Activated CD8-positive, alpha-beta T cell treated with anti-CD3 and anti-CD28 coated beads for 36 hours (primary cell): ENCODE measurements at places on chromosomes 2 and 18. TPM values are rescaled to one million over a fixed set of nuclear protein-coding genes. Genes with fewer than 3 reads are reported as not detected.

- no peaks in the 10 kb centered on the region for H3K27me3 ChIP-seq
- H3K27ac ChIP-seq = no peak overlapping the region
- no peaks in the 10 kb centered on the region for H3K36me3 ChIP-seq
- DNase-seq = no peak
Measured at GRCh38 chr2:220117025-220117424, 489.6 kb downstream of the SLC4A3 start.

GRCh38 chr2:69177063-69177771, 164.2 kb downstream of the ANTXR1 start:
- H3K4me3 ChIP-seq = no peak overlapping the region
- H3K27me3 ChIP-seq = peaks cover 14% of the 10 kb centered on the region
- peaks cover 4% of the 10 kb centered on the region for H3K4me1 ChIP-seq
- no peak for DNase-seq
- H3K36me3 ChIP-seq = no peaks in the 10 kb centered on the region
- no peak overlapping the region for H3K27ac ChIP-seq

The LOXHD1 gene
- 0.45 TPM for total RNA-seq

- no peak overlapping the region for H3K4me3 ChIP-seq
- no peak overlapping the region for H3K27ac ChIP-seq
- no peak for DNase-seq
- no peaks in the 10 kb centered on the region for H3K36me3 ChIP-seq
Measured at GRCh38 chr18:49869354-49869753, 56.0 kb upstream of the ACAA2 start.

The FNDC4 gene
- total RNA-seq = not detected

GRCh38 chr2:177604271-177605065, 211.9 kb downstream of the AGPS start:
- H3K4me1 ChIP-seq = no peaks in the 10 kb centered on the region
- no peak overlapping the region for H3K4me3 ChIP-seq
- DNase-seq = peak; percentile 3
- no peaks in the 10 kb centered on the region for H3K36me3 ChIP-seq

GRCh38 chr18:577643-578375, 2.4 kb upstream of the CETN1 start:
- H3K4me1 ChIP-seq = no peaks in the 10 kb centered on the region
- no peaks in the 10 kb centered on the region for H3K27me3 ChIP-seq

DNA sequence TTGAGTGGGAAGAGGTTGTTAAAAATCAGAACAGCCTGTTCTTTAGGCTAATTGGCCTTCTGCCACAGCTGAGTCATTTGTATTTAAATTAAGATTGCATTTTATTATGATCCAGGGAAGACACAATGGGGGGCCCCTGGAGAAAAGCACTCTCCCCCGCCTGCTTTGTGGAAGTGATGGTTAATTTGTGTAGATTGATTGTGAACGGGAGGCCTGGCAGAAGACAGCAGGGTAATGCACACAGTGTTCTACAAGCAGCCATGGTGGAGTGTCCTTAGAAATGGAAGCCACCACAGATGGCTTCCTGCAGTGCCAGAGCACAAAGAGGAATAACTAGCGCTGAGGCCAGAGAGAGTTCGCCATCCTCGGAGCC, 19.6 kb downstream of the RAMP1 start:
- no peak overlapping the region for H3K27ac ChIP-seq
- no peaks in the 10 kb centered on the region for H3K27me3 ChIP-seq
- no peaks in the 10 kb centered on the region for H3K4me1 ChIP-seq
- no peak for DNase-seq
- H3K36me3 ChIP-seq = no peaks in the 10 kb centered on the region
- no peak overlapping the region for H3K4me3 ChIP-seq

The VWC2L gene
- not detected for total RNA-seq

DNA sequence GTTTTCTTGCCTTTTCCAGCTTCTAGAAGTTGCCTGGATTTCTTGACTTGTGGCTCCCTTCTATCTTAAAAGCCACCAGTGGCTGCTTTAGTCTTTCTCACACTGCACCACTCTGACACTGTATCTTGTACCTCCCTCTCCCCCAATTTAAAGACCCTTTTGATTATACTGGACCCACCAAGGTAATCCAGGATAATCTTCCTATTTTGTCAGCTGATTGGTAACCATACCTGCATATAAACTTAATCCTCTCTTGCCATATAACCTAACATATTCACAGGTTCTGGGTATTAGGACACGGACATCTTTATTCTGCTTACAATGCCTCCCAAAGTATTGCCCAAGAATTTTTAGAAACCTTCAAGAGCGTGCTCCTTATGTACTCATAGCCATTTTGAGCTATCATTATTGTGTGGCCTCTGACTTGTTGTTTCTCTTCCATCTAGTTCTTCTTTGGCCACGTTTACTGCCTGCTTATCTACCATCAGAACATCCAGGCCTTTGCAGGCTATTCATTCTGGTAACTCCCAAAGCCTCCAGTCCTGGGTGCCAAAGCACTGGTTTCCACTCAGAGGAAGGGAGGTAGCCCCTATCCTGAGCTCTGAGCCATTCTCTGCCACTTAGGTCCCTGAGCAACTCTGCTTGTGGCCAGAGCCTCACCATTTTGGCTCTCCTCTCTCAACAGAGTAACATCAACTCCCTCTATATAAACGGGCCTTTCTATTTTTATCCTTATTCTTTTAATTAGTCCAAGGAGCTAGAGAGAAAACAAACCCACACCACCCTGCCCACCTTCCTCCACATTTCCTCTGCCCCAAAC, 70.8 kb downstream of the MYO3B start:
- H3K4me1 ChIP-seq = no peaks in the 10 kb centered on the region
- H3K36me3 ChIP-seq = no peaks in the 10 kb centered on the region
- no peak overlapping the region for H3K4me3 ChIP-seq

- H3K4me1 ChIP-seq = no peaks in the 10 kb centered on the region
- no peak for DNase-seq
- H3K36me3 ChIP-seq = no peaks in the 10 kb centered on the region
- H3K27me3 ChIP-seq = no peaks in the 10 kb centered on the region
Measured at GRCh38 chr2:23599667-23600066, 214.7 kb downstream of the KLHL29 start.

- H3K27me3 ChIP-seq = no peaks in the 10 kb centered on the region
- no peak for DNase-seq
- no peak overlapping the region for H3K27ac ChIP-seq
- H3K4me3 ChIP-seq = no peak overlapping the region
- H3K4me1 ChIP-seq = no peaks in the 10 kb centered on the region
- H3K36me3 ChIP-seq = no peaks in the 10 kb centered on the region
Measured at GRCh38 chr18:51128533-51128932, 68.9 kb downstream of the MEX3C start.

DNA sequence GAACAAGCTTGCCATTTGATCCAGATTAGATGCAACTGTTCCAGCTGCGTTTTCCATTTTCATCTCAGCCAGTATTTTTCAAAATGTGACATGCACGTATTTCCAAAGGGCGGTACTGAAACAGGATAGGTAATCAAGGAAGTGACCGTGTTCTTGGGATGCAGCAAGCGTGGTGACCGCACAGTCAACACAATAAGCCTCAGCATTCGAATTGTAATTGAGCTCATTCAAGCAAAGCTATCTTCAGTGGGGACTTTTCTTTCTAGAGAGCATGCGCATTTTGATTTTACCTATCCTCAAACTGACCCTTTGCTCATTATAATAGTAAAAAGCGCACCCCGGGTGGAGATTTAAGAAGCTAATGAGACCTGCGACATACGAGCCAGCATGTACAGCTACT, 3.4 kb upstream of the ALPP start:
- no peak overlapping the region for H3K4me3 ChIP-seq
- no peaks in the 10 kb centered on the region for H3K27me3 ChIP-seq
- no peak for DNase-seq
- no peaks in the 10 kb centered on the region for H3K4me1 ChIP-seq
- no peak overlapping the region for H3K27ac ChIP-seq
- H3K36me3 ChIP-seq = no peaks in the 10 kb centered on the region

DNA sequence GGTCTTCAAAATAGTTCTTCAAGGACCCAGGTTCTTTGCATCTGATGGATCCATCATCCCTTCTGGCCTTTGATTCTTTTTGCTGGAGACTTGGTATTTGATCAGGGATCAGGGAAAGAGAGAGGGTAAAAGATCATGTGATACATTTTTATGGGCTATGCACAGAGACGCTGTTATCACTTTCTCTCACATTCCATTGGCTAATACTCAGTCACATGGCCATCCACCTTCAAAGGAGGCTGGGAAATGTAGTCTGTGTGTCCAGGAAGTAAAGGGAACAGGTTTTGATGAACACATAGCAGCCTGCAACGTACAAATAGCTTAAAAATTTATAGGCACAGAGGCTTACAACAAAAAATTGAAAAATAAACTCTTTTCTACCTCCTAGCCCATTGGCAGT, 629.6 kb upstream of the FANCL start:
- peaks cover 6% of the 10 kb centered on the region for H3K4me1 ChIP-seq
- peaks cover 3% of the 10 kb centered on the region for H3K27me3 ChIP-seq
- no peak overlapping the region for H3K4me3 ChIP-seq
- H3K36me3 ChIP-seq = no peaks in the 10 kb centered on the region
- no peak for DNase-seq
- no peak overlapping the region for H3K27ac ChIP-seq

The UGT1A4 gene
- not detected for total RNA-seq

The DSC2 gene
- not detected for total RNA-seq

The LRATD1 gene
- not detected for total RNA-seq

DNA sequence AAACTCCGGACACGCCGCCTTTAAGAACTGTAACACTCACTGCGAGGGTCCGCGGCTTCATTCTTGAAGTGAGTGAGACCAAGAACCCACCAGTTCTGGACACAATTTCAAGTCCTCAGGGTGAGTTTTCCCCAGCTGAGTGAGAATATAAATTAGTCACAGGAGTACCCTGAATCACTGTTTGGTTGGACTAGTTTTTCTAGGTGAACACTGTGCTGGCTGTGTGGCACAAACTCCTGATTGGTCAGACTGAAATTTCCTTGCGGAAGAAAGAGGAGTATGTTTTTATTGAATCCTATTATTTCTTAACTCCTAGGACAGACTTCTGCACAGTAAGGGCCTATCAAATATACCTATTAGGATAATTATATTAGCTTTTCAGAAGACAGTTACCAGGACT, 288.1 kb upstream of the UBE2E3 start:
- H3K27ac ChIP-seq = no peak overlapping the region
- no peak overlapping the region for H3K4me3 ChIP-seq
- H3K4me1 ChIP-seq = no peaks in the 10 kb centered on the region
- DNase-seq = no peak
- peaks cover 3% of the 10 kb centered on the region for H3K27me3 ChIP-seq
- no peaks in the 10 kb centered on the region for H3K36me3 ChIP-seq

The BMP10 gene
- total RNA-seq = not detected

The DAW1 gene
- total RNA-seq = not detected

DNA sequence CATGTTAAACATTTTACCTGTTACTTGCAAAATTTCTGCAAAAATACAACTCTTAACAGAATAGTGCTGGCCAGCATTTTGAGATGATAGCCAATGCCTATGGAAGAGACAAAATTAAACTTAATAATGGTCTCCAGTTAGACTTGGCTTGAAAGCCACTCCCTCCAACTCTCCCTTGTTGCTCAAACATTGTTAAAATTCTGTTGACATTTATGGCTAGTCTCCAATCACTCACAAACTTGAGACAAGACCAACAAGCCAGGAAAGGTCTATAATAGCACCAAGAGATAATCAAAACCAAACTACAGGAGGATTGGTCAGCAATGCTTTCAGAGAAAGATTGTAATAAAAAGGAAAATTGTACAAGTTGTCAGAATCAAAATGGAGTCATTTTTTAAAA, 770.7 kb upstream of the NXPH2 start:
- no peaks in the 10 kb centered on the region for H3K4me1 ChIP-seq
- no peak for DNase-seq
- H3K36me3 ChIP-seq = no peaks in the 10 kb centered on the region
- H3K27me3 ChIP-seq = no peaks in the 10 kb centered on the region
- no peak overlapping the region for H3K4me3 ChIP-seq

- peaks cover 26% of the 10 kb centered on the region for H3K4me1 ChIP-seq
- no peak overlapping the region for H3K27ac ChIP-seq
- DNase-seq = no peak
- H3K36me3 ChIP-seq = peaks cover 31% of the 10 kb centered on the region
- H3K27me3 ChIP-seq = no peaks in the 10 kb centered on the region
Measured at GRCh38 chr2:73268366-73268829, 15.9 kb downstream of the FBXO41 start.

- no peaks in the 10 kb centered on the region for H3K36me3 ChIP-seq
- DNase-seq = no peak
- peaks cover 17% of the 10 kb centered on the region for H3K27me3 ChIP-seq
- H3K4me3 ChIP-seq = no peak overlapping the region
- no peak overlapping the region for H3K27ac ChIP-seq
Measured at GRCh38 chr2:62576276-62576939, 70.4 kb upstream of the TMEM17 start.

The CHRNG gene
- not detected for total RNA-seq

The NFATC1 gene
- total RNA-seq = 98.3 TPM

The SLC19A3 gene
- total RNA-seq = not detected

DNA sequence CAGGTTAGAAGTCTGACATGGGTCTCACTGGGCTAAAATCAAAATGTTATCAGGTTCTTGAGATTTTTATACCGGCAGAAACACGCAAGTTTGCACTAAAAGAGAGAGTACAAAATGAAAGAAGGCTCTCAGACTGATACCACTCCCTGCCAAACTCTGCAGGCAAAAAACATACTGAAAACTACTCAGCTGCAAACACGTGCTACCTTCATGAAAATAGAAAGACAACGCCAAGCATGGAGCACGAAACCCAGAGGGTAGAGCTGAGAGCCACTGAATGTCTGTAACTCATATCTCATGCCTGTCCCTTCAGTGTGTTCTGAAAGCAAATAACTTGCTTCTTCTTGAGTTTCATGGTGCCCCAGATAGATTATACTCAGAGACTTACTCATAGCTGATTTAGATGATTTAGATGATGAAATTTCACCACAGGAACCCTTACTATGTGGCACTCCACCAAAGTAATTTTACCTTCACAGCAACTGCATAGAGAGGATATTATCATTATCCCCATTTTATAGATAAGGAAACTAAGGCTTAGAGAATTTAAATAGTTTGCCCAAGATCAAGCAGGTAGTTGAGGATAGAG, 313.0 kb upstream of the SLC39A10 start:
- peaks cover 2% of the 10 kb centered on the region for H3K4me1 ChIP-seq
- DNase-seq = no peak
- no peak overlapping the region for H3K27ac ChIP-seq
- H3K27me3 ChIP-seq = no peaks in the 10 kb centered on the region
- no peak overlapping the region for H3K4me3 ChIP-seq
